ENCODE measurements at places on chromosomes 1 and 21.
A peak's percentile ranks its signal among the peaks of the same experiment; 100 is the strongest.

GRCh38 chr1:247370786-247371732 is 39.4 kb upstream of the ZNF496 start:
- DNase-seq, result no peak

GRCh38 chr1:59188413-59189213 is 108.3 kb upstream of the FGGY start:
- DNase-seq, result no peak

- no peak for DNase-seq
Observed at GRCh38 chr1:218783131-218783530, 390.5 kb upstream of the LYPLAL1 start.

DNA sequence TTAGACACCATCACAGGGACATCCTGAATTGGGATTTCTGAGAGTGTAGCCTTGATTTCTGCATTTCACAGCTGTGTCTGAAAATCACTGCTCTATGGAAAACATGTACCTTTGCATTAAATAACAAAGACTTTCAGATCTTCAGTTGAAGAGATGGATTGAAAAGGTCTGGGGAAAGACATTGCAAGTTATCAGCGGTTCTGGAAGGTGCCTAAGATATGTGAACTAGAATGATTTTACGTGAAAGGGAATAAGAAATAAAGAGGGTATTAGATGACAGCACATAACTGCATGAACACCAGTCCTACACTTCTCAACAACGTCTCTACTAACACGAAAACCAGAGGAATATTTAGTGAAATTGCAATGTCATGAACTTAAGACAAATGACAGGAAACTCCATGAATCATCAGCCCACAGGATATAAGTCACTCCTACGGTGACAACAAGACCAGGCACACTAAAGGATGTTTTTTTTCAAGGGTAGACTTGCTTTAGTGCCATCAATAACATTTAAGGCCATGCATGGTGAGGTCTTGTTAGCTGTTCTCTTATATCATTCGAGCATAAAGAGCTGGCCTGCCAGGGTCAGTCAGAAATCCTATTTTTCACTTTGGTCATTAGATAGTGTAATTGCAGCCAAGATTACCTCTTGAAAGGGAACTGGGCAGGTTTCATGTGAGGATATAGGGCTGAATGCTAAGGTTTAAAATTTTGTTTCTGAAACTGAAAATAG is 283.1 kb downstream of the GRIK1 start:
- no peak for DNase-seq

DNA sequence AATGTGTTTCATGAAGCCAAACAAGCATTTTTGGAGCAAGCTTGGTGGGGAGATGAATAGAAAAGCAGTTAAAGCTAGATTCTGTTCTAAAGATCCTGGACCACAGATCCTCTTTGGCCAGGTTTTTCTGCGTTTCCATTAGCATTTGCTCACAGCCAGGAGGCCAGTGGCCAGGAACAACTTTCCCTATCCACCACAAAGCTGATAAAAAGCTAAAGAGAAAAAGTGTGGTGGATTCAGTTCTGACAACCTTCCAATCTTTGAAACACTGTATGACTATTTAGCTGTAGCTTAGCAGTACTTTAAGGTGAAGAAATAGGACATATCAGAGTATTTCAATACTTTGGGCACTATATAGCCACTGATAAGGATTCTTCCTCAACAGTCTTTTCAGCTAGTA is 3.0 kb upstream of the NEK7 start:
- DNase-seq, result no peak

DNA sequence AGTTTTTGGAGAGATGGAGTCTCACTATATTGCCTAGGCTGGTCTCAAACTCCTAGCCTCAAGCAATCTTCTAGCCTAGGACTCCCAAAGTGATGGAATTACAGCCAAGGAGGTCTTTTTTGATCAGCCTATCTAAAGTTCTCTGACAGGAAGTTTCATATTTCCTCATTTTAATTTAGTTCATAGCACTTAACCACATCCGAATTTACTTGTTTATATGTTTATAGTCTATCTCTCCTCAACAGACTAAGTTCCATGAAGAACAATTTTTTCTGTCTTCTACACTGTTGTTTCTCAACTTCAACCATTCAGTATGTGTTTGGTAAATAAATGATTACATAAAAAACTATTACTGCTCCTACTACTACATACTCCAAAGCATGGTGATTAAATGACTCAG is 47.9 kb downstream of the GON4L start:
- DNase-seq, result no peak

DNA sequence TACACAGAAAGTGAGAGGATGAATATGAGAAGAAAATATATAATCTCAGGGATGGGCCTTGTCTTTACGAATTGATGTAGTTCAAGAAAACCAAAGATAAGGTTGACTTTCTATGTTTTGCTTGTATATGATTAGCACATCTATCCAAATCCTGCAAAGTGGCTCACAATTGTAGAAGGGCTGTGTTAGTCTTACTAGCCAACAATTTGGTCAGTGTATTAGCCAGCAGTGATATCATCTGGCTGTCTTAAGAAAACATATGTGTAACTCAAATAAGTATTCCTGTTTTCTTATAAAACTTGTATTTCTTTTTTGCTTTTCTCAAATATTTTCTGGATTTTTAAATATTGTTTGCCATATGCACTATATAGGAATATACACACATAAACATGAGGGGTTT is 5.5 kb downstream of the SDCCAG8 start:
- no peak for DNase-seq

DNA sequence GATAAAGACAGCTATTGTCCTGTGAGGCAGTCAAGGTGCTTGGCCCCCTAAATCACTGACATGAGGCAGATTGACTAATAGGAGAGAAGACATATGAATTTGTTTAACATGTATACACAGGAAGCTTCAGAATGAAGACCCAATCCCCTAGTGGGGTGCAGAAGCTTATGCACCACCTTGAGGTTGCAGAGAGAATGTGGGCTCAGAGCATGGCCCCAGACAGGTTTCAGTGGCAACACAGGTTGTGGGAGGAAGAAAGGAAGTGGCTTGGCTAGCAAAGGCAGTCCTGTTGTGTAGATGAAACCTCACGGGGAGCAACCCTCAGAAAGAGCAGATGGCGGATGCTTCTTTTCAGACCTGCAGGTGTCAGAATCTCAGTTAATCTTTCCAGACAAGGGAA is 37.0 kb upstream of the PARP1 start:
- peak; percentile 63 for DNase-seq

DNA sequence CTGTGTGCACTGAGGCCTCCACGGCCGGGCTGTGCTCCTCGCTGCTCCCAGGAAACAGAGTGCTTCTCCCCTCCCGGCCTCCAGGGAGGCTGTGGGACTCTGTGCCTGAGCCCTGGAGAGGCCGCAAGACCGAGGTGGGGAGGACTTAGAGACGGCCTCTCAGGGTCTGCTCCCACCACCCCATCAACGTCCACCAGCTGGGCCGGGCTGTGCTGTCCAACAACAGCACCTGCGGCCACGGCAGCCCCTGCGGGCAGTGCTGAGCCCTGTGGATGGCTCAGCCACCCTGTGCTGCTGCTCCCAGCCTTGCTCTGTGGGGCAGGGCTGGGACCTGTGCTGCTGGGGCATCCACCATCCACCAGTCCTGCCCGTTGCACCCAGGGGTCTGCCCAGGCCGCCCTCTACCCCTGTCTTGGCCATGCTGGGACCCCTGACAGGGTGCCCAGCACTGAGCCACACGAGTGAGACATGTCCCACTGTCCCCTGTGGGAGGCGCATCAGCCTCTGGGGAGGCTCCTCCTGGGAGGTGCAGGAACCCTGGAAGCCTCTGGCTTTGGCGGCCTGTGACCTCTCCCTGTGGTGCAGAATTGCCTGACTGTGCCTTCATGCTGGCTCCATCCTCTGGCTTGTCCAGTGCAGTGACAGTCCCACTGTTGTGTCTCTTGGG is 31.2 kb upstream of the LRRC3 start:
- no peak for DNase-seq

GRCh38 chr1:168636642-168637111 is 60.3 kb downstream of the XCL1 start:
- DNase-seq, result no peak

GRCh38 chr1:186966456-186966855 is 137.7 kb downstream of the PLA2G4A start:
- no peak for DNase-seq

GRCh38 chr1:203276916-203277545 is 28.3 kb upstream of the BTG2 start:
- no peak for DNase-seq

DNA sequence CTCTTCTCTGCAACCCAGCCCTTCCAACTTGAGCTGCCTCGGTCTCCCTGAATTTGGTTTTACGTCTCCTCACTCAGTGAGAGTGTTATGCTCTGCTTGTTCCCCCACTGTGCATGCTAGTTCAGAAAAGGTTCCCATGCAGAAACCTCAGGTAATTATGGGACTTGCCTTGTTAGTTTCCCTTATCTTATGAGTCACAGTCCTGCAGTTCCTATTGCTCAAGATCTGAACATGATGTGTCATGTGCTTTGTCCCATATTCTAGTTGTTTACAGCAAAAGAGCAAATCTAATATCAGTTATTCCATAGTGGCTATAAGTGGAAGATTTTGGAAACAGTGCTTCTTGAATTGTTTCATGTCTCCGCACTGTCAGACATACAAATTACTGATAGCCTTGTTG is 74.4 kb downstream of the DUSP10 start:
- DNase-seq, result no peak

DNA sequence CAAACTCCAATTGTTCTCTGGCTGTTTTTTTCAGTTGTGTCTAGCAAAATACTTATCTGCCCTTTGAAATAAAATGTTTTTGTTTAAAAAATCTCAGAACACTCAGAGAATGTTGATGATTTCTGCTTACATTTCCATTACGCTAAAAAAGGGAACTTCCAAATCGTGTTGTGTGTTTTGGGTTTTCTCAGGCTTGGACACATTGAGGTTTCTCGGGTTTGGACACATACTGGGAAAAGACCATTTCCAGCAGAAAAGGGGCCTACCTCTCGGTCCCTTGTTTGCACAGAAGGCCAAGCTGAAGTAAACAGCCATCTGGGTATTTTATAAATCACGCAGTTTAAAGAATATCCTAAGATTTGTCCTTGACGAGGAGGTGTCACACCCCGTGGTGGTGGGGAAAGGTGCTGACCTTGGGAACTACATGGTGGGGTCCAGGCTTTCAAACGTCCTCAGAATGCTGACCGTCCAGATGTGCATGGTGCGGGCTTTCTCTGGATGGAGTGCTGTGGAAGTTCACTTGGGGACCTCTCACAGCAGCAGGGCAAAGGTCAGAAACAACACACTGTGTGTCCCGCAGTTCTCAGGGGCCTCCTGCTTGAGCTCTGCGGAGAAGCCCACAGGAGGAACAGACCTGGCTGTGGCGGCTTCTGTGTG is 67.8 kb downstream of the SLC37A1 start:
- no peak for DNase-seq

DNA sequence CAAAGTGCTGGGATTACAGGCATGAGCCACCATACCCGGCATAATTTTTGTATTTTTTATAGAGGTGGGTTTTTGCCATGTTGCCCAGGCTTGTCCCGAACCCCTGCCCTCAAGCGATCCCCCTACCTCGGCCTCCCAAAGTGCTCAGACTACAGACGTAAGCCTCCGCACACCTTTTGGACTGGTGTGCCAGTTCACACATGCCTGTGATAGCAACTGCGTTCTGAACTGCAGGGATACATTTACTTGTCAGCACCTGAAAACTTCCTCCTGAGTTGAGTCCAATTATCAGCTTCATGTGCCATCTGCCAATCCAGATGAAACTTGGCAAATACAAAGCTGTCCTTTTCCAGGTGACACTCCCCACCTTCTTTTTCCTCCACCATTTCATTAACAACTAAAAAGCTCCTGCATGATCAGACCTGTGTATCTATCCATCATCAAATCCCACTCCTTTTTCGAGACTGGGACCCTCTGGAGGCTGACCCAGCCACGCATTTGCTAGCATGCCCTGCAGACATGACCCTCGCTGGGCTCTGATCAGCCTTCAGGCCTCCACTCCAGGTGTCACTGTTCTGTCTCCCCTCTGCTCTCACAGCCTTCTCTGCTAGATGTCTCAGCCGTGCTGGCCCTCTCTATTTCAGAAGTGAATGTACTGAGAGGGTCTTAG is 2.1 kb upstream of the DEGS1 start:
- no peak for DNase-seq

GRCh38 chr1:151549199-151549598 is 9.1 kb downstream of the TUFT1 start:
- no peak for DNase-seq

DNA sequence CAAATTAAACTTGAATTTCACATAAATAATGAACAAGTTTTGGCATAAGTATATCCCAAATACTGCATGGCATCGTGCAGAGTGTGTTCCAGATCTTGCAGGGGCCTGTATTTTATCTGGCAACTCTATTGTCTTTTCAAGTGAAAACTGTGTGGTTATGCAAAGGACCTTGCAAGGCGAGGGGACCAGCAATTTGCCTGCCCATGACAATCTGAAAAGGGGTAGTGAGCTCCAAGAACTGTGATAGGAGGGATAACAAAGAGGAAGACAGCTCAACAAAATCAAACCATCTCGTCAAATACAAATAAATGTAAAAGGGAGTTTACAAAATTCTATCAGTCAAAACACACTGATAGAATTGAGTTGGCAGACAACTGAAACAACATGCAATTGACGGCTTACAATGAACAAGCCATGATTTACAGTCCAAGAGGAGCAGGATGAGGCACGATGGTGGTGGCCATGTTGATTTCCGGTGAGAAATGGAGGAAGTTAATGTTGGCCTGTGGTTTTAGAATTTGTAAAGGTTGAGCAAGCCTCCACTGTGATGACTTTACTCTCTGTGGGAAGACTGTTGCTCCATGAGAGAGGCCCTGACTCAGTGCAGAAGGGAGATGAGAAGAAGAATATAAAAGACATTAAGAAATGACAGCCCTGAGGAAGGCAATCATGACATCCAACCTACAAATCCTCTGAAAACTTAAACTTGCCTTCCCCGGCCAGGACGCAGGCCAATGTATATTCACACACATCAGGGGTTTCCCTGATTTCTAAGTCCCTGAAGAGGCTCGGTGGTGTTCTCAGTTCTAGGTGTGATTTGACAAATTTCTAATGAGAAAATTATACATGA is 132.2 kb downstream of the ADSS2 start:
- peak; percentile 50 for DNase-seq

GRCh38 chr1:227816750-227817446 is 1.4 kb downstream of the PRSS38 start:
- no peak for DNase-seq

GRCh38 chr1:111725192-111725591 is 14.0 kb downstream of the INKA2 start:
- DNase-seq, result no peak

- DNase-seq, result no peak
Observed at GRCh38 chr1:235898126-235898525, 31.4 kb upstream of the LYST start.

- no peak for DNase-seq
Observed at GRCh38 chr1:76433526-76433925, 359.0 kb downstream of the ST6GALNAC3 start.

- DNase-seq, result no peak
Observed at GRCh38 chr1:174789399-174789798, 210.3 kb upstream of the CACYBP start.

DNA sequence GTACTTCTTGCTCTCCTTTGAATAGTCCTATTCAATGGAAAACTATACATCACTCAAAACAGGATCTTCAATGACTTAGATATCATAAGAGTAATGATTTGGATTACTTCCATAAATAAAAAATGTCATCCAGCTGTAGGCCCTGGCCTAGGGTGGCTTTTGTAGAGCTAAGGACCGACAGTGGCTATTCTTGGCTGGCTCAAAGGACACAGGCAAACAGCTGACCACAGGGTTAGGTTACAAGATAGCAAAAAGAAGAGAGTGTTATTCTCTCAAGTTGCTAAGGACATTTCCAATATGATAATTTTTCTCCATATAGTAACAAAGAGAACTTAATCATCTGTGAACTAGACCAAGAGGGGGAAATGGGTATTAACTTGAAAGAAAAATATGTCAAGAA is 495.1 kb downstream of the PLPP3 start:
- no peak for DNase-seq
